Activated T-helper 2 cell treated with anti-CD3 and anti-CD28 coated beads, Interferon-gamma antibody, Interleukin-2, Interleukin-4, amounts not matched to agents 10 μg/mL and 5 μg/mL and 100 μg/mL, durations not matched to agents 14 hours and 24 hours and 36 hours (primary cell): ENCODE measurements at places on chromosomes 12 and 14.
A peak's percentile ranks its signal among the peaks of the same experiment; 100 is the strongest.

- DNase-seq = no peak
These were observed 133.2 kb downstream of the RAD51B start for GRCh38 chr14:67952786-67953185.

DNA sequence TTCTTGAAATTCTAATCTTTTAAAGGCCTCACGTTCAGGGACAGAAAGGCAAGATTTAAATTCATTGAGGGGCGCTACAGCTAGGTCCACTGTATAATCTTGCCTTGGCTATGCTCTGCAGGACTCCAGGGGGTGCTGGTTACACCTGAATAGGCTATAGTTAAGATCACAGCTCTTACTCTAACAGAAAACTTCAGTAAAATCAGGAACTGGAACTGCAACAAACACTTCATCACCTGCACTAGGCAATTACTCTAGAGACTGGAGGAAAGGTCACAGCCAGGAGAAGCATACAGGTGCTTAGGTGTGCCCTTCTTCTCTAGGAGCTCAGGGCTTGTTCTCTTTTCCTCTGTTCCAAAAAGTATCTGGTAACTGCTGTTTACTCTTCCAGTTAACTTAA is 20.9 kb downstream of the SLCO1C1 start:
- no peak for DNase-seq

- DNase-seq = no peak
These were observed 80.3 kb downstream of the SLC8A3 start for GRCh38 chr14:70108419-70108818.

- DNase-seq = no peak
These were observed 18.7 kb downstream of the TSHR start for GRCh38 chr14:80973931-80974641.

- no peak for DNase-seq
These were observed 185.3 kb upstream of the ABCD2 start for GRCh38 chr12:39804898-39805297.

GRCh38 chr12:93757792-93758694 is 80.9 kb downstream of the CRADD start:
- no peak for DNase-seq

- DNase-seq = no peak
These were observed 7.4 kb downstream of the MOK start for GRCh38 chr14:102297436-102298170.

DNA sequence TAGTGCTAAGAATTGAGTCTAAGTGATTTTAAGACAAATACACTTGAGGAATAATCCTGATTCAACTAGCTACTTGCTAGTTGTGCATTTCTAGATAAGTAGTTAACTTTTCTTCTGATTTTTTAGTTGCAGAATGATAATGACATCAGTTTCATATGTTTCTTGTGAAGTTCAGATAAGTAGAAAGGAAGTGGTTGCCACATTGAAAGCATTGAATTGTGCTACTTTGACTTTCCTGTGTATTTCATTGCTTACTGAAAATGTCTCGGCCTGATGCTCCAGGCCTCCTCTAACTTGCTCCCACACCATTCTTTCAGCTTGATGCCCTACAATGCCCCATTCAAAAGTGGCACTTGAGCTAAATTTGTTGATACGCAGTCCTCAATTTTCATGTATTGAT is 980.0 kb downstream of the TMTC2 start:
- DNase-seq = no peak

- DNase-seq = no peak
These were observed 245.0 kb upstream of the PWP1 start for GRCh38 chr12:107440606-107441005.

GRCh38 chr14:70078329-70078728 is 110.4 kb downstream of the SLC8A3 start:
- no peak for DNase-seq

DNA sequence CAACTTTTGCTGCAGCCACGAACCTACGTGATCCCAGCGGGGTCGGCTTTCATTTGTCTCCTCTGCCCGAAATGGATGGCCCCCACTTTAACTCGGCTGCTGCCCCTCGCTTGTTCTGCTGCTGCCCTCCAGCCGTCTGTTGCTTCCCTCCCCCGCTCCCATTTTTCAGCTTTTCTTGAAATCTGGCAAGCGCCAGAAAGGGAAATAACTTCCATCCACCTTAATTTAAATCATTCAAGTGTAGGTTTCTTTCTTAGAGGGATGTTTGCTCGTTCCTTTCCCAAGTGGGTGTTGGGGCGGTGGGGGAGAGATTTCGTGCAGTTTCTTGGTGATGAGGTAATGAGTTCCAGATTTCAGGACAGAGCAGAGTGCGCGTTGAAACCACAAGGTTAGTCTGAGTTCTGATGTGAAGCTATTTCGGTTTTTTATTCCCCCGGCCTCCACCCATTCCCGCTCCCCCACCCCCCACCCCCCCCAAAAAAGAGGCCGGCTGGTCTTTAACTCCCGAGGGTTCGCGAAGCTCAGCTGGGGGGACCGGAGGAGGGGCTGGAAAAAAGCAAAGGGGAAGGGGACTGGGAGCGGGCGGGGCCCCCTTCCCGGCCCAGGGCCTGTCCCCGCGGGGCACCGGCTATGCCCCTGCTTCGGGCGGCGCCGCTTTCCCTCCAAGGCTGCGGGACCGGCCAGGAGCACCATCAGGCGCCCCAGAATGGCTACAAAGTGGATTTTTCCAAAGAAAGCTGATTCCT is 2.2 kb upstream of the ZFP36L1 start:
- DNase-seq = no peak

DNA sequence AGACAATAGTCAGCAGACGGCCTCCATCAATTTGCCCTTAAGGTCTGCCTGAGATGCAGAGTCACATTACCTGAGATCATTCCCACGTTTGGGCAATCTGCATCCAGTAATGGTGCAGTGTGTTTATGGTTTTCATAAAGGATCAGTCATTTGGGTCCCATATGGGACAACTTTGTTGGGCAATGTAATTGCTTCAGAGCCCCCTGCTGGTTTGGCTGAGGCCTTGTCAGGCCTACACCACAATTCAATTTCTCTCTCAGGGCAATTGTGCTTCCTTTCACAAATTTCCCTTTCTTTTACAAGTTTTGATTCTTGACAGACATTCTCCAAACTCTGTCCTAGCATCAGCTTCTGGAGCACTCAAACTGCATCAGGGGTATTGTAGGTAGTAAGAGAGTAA is 191.2 kb upstream of the SSTR1 start:
- no peak for DNase-seq

DNA sequence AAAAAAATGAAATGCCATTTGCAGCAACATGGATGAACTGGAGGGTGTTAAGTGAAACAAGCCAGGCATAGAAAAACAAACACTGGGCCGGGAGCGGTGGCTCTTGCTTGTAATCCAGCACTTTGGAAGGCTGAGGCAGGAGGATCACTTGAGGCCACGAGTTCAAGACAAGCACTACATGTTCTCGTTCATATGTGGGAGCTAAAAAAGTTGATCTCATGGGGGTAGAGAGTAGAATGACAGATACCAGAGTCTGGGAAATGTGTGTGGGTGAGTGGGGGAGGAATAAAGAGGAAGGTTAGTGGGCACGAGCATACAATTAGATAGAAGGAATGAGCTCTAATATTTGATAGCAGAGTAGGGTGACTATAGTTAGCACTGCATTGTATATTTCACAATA is 21.5 kb downstream of the CACNA2D4 start:
- DNase-seq = no peak

DNA sequence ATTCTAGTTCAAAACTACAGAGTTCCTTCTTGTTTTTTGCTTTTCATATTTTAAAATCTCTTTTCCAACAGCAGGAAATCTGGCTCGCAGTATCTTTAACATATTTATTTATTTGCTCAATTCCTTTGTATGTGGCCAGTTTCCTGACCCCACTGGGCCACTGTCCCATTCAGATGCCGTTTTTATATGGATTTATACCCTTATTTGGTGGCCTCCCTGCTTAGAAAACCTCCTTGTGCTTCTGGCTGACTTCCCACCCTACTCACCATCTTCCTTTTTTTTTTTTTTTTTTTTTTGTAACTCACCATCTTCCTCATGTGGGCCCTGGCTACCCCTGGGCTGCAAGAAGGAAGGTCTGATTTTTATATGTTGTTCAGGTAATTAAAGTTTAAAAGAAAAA is 53.9 kb downstream of the TTLL5 start:
- DNase-seq = no peak

DNA sequence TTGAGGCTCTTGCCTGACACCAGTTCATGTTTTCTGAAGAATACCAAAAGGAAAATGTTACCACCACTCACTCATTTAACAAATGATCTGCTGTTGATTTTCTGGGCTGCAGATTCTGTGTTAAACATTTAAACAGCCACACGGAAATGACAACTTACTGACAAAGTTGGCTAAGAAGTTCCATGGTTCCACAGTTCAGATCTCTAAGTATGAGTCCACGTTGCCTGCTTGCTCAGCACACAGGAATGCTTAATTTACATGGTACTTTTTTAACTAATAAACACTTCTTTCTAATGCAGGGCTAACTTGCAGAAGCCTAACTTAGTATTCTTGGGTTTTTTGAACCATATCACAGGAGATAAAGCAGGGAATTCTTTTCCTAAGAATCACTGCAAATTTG is 34.7 kb downstream of the PTGER2 start:
- no peak for DNase-seq

- DNase-seq = no peak
These were observed 15.9 kb upstream of the GLIPR1L2 start for GRCh38 chr12:75374971-75375370.

GRCh38 chr14:55354500-55354899 is 57.1 kb downstream of the ATG14 start:
- peak; percentile 49 for DNase-seq

- no peak for DNase-seq
These were observed 43.4 kb upstream of the AMN start for GRCh38 chr14:102878970-102879460.
